ENCODE measurements at places on chromosomes 2 and 18.

DNA sequence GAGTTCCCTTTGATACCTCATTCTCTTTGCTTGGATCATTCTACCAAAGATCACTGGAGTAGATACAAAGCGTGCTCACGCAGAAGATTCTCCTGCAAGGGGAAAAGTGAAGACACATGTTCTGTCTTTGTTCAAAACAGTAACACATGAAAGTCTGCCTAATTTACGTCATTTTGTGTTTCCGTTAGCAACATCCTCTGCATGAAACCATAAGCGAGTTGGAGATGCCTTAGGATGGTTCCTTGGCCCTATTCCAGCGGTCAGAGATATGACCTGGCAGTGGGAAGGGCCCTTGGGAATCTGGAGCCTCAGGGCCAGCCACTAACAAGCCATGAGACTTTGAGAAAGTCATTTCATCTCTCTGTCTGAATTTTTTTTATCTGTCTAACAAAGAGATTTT is 180.9 kb upstream of the TWIST2 start:
- DNase-seq = no peak

GRCh38 chr2:144403933-144404332 is 116.0 kb downstream of the ZEB2 start:
- DNase-seq = no peak

DNA sequence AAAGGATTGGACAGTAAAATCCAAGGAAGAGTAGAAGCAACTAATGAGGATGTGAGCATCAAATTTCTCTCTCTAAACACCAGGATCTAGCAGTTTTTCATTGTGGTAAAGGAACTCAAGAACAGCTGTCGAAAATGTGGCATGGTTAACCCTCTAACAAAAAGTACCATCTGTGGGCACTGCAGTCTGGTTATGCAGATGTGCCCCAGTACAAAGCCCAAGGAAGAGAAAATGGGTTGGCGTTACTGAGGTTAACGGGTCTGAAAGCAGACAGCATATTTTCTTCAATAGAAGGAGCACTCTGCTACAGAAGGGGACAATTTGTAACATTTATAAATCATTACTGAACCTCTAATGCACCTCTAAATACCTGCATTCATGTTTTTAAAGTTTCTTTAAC is 253.0 kb upstream of the HNRNPA3 start:
- no peak for DNase-seq

GRCh38 chr2:194822097-194822496 is 834.9 kb upstream of the SLC39A10 start:
- DNase-seq = no peak

GRCh38 chr2:33284287-33284686 is 192.2 kb upstream of the RASGRP3 start:
- no peak for DNase-seq

DNA sequence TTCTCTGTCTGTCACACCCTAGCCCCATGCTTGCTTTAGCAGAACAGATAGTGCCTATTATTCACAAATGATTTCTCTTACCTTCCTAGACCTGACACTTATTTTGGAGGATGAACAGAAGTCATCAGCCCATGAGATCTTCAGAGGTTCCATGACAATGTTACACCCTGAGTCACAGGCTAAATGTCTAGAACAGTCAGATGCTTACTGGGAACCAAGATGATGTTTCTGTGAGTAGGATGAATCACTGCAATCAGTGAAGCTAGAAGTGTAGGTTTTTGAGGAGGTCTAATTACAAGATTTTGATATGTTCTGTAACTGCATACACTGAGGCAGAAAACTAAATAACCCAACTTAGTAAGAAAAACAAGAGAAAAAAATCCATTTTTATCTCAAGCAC is 123.0 kb upstream of the THUMPD2 start:
- DNase-seq = peak; percentile 25

GRCh38 chr2:238525990-238526389 is 99.3 kb downstream of the ASB1 start:
- DNase-seq = no peak
